CD4-positive, alpha-beta T cell treated with Interleukin-6 at 100 ng/mL for 8 hours (primary cell): ENCODE measurements at places on chromosomes 13 and 19.

DNA sequence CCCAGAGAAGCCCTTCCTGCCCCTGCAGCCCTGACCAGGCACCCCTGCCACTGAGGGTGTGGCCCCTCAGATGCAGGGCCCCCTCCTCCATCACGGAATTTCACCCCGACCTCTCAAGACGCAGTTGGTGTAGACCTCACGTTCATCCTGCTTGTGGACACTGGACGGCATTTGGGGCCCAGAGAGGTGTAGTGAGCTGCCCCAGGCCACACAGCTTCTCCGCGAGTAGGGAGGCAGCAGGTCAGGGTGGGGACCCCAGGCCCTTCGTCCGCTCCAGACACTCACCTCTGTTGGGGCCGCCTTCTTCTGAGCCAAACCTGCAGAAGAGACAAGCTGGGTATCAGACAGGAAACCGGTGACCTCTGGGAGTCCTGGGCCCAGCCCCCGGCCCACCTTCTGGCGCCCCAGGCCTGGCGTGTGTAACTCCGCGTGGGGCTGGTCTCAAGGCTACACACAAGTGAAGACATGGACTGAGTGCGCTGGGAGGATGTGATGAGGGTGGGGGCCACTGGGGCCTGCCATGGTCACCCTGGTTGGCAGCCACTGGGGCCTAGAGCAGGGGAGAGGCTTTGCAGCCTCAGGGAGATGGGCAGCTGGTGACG, 33.1 kb downstream of the PIP5K1C start:
- no peak for DNase-seq

GRCh38 chr13:44199627-44200207, 173.9 kb upstream of the SERP2 start:
- no peak for DNase-seq

GRCh38 chr13:34637138-34637537, 304.9 kb upstream of the NBEA start:
- DNase-seq = no peak

DNA sequence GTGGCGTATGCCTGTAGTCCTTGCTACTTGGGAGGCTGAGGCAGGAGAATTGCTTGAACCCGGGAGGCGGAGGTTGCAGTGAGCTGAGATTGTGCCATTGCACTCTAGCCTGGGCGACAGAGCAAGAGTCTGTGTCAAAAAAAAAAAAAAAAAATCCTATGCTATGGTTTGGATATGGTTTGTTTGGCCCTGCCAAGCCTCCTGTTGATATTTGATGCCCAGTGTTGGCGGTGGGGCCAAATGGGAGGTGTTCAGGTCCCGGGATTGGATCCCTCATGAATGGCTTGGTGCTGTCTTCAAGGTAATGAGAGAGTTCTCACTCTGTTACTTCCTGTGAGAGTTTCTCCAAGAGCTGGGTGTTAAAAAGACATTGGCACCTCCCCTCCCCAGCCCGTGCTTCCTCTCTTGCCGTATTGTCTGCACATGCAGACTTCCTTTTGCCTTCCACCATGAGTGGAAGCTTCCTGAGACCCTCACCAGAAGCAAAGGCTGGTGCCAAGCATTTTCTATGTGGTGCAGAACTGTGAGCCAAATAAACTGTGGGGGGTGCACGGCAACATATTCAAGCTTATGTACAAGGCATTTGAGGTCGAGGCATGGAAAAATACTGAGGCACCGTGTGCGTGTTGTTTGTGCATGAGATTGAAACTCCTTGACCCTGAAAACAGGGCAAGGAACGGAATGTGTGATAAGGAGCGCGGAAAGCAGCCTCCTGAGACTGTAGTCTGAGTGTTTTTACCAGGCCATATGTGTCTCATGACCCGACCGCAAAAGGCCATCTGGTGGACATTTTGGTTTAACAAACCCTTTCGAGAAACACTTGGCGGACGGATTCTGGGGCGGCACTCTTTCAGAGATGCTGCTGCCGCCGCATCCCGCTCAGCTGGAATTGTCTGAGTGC, 7.3 kb downstream of the SIGLEC9 start:
- DNase-seq = peak; percentile 67

GRCh38 chr19:7739801-7740681, 7.3 kb downstream of the CD209 start:
- no peak for DNase-seq

- no peak for DNase-seq
Measured at GRCh38 chr13:29499506-29500165, 95.9 kb downstream of the SLC7A1 start.

GRCh38 chr13:50513300-50513877, 330.1 kb downstream of the DLEU7 start:
- no peak for DNase-seq

GRCh38 chr19:37513397-37513796, 6.7 kb downstream of the ZNF793 start:
- DNase-seq = no peak

DNA sequence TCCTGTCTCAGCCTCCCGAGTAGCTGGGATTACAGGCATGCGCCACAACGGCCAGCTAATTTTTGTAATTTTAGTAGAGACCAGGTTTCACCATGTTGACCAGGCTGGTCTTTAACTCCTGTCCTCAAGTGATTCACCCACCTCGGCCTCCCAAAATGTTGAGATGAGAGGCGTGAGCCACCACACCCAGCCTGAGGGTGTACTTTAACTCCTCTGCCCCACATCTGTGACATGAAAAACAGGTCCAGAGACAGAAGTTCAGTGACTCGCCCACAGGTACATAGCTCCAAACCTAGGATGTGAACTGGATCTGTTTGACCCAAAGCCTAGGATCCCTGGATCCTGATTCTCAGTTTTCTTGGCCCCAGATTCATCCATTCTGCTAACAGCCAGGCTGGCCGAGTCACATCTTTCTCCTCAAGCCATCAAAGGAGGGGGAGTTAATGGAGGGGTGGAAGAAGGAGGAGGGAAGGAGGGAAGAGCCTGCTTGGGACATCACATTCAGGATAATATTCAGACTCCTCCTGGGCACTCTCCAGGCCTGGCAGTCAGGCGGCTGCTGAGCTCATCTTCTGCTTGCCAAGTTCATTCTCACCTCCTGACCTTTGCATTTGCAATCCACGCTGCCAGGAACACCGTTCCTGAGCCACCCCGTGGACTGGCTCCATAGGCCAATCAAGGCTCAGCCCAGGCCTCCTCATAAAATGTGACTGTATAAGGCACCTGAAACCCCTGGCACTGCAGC, 3.1 kb downstream of the SPC24 start:
- no peak for DNase-seq

GRCh38 chr13:36639610-36640009, 34.2 kb upstream of the SERTM1 start:
- DNase-seq = no peak

- DNase-seq = no peak
Measured at GRCh38 chr13:41296879-41297646, 14.0 kb upstream of the NAA16 start.

DNA sequence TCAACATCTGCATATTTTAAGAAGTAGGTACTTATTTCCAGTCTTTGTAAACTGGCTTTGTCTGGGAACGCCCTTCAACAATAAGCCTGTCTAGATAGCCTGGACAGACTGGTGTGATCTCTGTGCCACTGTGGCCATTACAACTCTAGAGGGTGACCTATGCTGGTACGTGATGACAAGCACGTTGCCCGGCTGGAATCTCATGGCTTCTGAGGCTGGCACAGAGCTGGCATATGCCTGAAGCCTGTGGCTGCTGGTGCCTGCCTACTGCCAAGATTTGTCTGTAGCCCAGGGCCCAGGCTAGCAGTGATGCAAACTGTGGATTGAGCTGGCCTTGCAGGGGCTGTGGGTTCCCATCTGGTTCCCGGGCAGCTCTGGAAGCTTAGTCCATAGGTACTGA, 34.0 kb downstream of the IGFL3 start:
- no peak for DNase-seq

- DNase-seq = peak; percentile 63
Measured at GRCh38 chr19:12202250-12202649, 39.4 kb downstream of the ZNF136 start.

DNA sequence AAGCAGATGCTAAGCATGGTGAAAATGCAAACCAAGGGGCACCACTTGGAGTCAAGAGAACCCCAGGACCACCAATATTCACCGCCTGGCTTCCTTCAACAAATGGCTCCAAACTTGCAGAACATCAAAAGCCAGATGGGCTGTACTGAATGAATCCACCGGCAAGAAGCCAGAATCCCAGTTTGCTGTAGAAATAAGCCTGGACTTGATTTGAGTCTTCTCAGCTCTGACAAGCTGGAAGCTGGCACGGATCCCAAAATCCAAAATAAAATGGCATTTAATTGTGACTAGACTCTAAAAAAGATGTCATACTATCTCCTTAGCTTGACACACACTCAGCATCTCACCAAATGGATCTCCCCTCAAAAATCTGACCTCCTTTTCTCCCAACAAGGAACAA, 11.9 kb downstream of the EFNB2 start:
- no peak for DNase-seq

DNA sequence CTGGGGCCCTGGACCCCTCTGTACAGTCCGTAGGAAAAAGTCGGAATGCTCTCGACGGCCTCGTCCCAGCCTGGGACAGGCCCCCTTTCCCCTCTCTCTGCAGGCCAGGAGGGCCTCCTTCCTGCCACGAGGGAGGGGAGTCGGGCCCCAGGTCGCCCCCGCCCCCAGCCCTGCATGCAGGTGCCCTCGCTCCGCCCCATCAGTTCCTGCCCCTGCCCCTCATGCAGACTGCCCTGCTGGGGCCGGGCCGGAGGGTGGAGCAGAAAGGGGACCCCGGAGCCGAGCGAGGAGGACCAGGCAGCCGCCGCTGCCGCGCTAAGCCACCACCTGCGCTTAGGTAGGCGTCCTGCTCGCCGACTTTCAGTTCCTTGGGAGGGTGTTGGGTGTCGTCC, 7.3 kb downstream of the LYL1 start:
- DNase-seq = peak; percentile 15

DNA sequence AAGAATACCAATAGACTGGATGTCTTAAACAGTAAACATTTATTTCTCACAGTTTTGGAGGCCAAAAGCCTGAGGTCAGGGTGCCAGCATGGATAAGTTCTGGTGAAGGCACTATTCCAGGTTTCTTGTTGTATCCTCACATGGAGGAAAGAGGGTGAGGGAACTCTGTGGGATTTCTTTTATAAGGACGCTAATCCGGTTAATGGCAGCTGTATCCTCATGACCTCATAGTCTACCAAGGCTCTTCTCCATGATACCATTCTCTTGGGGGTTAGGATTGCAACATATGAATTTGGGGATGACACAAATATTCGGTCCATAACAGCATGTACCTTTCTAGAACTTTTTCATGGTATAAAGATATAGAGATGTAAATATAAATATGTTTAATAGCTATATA, 412.0 kb downstream of the LMO7 start:
- DNase-seq = no peak

GRCh38 chr19:35266520-35267352, 2.0 kb upstream of the USF2 start:
- DNase-seq = no peak

DNA sequence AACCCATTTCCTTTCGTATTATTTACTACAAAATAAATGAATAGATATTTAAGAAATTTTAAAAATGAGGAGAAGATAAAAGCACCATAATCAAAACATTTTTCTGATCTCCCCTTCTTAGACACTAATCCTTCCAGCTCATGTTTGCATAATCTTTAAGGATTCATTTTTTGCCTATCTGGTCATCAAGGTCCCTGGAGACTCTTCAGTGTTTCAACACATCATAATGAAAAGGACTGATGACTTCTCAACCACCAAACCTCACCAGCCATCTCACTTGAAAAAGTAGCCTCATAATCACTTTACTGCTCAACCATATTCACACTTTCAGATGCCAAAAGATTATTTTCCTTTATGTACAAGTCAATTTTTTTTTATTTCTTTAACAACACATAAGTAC, 80.1 kb downstream of the DCLK1 start:
- DNase-seq = no peak

DNA sequence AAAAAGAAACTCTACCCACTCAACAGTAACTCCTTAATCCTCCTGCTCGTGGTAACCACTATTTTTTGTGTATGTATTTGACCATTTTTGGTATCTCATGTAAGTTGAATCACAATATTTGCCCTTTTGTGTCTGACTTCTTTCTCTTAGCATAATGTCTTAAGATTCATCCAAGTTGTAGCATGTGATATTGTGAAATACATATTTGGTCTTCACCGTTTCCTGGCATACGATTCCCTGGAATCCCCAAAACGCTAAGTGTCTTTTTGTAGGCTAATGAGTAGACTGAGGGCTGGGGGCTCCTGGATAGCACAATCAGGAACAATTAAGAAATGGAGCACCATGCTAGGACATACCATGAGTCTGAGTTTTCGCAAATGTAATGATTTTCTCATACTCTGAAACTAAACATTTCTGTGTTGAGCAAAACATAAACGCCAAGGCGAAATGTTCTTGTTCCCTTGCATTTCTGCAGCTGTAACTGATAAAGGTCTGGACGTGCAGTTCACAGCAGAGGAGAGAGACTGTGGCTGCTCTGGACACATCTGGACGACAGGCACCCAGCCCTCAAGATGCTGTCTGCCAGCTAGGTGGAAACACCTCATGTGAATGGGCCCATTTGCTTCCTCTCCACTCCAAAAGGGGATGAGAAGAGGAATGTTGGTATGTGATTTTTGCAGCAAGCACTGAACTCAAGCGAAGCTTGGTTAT, 38.4 kb downstream of the BRD4 start:
- DNase-seq = no peak

DNA sequence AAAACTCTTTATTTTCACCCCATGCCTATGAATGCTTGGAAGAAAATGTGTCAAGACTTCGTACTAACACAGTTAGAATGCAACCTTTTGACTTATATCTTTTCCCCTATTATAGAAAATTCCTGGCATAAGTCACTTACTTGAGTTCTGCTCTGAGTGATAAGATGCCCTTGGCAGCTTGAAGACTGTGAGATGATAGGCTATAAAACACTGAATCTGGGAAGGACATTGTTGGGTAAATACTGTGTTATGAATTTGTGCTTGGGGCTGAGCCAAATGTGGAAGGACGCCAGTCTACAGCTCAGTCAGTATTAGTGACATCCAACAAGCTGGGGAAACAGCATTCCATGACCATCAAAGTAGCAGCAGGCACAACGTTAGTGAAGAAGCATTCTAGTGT, 368.0 kb upstream of the SGCG start:
- DNase-seq = no peak

DNA sequence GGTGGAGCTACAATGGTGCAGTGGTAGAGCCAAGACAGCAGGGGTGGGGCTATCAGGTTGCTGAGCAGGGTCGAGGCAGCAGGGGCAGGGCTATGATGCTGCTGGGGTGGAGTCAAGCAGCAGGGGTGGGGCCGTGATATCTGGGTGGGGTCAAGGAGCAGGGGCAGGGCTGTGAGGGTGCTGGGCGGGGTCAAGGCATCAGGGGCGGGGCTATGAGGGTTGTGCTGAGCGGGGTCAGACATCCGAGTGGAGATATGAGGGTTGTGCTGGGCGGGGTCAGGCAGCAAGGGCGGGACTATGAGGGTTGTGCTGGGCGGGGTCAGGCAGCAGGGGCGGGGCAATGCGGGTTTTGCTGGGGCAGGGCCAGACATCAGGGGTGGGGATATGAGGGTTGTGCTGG, 14.7 kb downstream of the HCN2 start:
- no peak for DNase-seq

DNA sequence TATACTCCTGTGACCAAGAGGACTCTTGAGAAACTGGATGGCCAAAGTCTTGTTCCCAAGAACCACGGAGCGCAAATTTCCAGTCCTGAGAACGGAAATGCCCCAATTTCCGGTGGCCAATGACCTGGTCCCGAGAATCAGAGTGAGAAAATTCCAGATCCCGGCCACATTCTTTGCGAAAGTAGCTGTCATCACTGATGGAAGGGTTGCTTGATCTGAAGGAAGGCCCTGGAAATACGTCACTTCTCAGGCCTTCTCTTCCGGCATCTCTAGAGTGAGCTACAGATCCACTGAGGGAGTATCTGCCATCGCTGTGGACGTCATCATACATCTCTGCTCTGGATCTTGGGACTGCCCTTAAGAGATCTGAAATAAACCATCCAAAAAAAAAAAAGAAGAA, 7.5 kb downstream of the SUGP2 start:
- no peak for DNase-seq
